ENCODE measurements at places on chromosomes 5 and 9. TPM values are rescaled to one million over a fixed set of nuclear protein-coding genes. Genes with fewer than 3 reads are reported as not detected.

GRCh38 chr9:87996234-87996860, 22.0 kb upstream of the CDK20 start:
- DNase-seq: no peak

DNA sequence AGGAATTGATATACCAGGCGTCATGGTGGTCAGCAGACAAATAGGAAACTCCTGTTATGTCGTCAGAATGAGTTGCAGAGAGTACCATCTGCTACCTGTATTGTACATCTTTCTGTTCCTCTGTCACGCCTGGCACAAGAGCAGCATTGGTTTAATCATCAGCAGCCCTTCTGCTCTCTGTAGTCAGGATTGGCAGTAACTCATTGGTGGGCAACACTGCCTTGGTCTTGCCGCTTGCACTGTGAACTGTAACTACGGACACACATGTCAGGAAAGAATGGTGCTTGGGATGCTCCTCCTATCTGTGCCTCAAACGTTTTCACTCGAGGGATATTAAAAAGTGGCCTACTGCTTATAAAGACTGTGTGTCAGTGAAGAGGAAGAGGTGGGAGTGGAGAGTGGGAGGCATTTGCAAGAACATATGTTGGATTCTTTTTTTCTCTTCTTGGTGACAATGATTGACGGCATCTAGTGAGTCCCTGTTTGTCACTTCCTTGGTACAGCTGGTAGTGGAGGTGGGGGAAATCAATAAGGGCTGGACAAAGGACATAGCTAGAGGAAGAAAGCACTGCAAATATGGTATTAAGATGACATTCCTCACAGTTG, 76.6 kb downstream of the F2RL2 start:
- DNase-seq: no peak

The PHF24 gene
- 0.08 TPM for total RNA-seq

- DNase-seq: peak; percentile 54
Observed at GRCh38 chr5:143837306-143837848, 25.4 kb downstream of the HMHB1 start.

DNA sequence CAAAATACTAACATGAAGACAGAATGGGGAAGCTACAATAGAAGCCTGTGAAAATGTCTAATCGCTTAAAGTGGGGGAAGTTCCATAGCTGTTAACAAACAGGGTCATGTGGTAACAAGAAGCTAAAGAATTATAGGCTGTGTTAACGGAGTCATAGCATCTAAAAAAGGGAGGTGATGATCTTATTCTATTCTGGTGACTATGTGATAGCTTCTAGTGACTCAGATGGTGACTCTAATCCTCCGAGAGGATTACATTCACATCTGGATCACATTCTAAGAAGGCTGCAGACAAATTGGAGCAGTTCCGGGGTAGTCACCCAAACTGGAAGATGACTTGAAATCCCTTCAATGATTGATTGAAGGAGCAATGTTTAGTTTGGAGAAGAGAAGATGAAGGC, 142.1 kb downstream of the LIFR start:
- no peak for DNase-seq

DNA sequence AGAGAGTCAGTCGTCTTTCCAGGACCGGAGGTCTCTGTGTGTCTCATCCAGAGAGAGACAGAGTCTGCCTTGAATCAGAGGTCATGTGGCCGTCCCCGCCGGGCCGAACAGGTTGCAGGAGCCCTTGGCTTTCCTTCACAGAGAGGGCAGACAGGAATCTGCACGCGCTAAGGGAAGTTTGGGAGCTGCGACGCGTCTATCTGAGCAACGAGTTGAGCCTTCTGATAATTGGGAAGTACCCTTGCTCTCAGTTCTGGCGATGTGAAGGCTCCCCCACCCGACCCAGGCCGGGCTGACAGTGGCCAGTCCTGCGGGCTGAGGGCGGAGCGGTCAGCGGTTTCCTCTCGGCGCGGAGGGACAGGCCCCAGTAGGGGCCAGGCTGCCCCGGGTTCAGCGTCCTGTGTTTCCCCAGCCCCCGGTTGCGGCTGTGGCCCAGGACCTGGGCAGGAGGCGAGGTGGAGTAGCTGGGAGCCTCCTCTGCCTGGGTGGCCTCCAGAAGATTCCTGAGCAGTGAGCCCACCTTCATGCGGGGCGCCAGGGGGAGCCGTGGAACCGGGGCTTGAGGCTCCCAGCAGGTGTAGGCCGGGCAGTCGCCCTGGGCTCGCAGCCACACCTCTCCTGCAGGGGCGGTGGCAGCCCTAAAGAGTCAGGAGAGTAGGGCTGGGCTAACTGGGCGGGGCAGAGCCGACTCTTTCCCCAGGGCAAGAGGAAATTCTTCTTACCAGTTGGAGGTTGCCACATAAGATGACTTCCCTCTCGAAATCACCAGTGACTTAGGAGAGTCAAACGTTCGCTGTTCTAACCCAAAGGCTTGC, 13.9 kb downstream of the NR2F1 start:
- DNase-seq: no peak

GRCh38 chr9:120608421-120608820, 28.5 kb upstream of the CDK5RAP2 start:
- no peak for DNase-seq

The FABP6 gene
- 55.7 TPM for total RNA-seq

- DNase-seq: no peak
Observed at GRCh38 chr9:110777876-110778215, 109.3 kb downstream of the MUSK start.

The CDC20B gene
- 0.30 TPM for total RNA-seq

The SPINK6 gene
- total RNA-seq: not detected

- no peak for DNase-seq
Observed at GRCh38 chr9:134847752-134848432, 32.7 kb upstream of the FCN2 start.

GRCh38 chr9:126915281-126915816, 767 bp downstream of the RALGPS1 start:
- peak; percentile 94 for DNase-seq
